ENCODE measurements at places on chromosomes 6 and 20.

DNA sequence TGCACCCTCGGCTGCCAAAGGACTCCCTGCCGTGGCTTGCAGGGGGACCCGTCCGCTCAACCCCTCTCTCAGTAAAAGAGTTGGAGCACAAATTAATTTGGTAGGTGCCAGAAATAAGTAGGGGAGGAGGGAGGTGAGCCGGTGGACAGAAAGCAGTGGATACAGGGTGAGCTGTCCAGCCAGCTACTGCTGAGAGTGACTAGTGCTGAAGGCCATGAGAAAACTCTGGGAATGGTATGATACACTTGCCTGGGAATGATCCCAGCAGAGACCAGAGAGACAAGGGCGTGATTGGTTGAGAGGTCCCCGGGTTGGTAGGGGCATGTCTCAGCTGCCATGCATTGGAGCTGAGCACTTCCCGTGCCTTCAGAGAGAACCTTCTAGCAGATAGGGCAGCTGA, 15.7 kb downstream of the FOXQ1 start:
- DNase-seq, result no peak

DNA sequence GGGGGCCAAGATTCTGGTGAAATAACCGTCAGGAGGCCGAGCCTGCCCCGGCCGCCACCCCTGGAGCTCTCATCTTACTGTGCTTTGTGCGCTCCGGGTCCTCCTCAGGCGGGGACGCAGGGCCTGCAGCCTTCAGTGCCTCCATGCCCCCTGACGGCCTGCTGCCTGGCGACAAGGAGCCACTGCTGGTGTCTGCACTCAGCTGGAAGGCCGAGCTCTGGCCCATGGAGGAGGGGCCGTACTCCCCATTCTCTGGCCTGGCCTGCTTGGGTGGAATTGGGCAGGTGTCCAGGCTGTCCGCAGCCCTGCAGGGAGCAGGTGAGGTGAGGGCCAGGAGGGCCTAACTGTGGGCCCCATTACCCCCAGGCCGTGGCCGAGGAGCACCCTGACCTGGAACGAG, 5.3 kb downstream of the ZNF512B start:
- no peak for DNase-seq

GRCh38 chr20:54350415-54350814, 125.0 kb upstream of the DOK5 start:
- no peak for DNase-seq

DNA sequence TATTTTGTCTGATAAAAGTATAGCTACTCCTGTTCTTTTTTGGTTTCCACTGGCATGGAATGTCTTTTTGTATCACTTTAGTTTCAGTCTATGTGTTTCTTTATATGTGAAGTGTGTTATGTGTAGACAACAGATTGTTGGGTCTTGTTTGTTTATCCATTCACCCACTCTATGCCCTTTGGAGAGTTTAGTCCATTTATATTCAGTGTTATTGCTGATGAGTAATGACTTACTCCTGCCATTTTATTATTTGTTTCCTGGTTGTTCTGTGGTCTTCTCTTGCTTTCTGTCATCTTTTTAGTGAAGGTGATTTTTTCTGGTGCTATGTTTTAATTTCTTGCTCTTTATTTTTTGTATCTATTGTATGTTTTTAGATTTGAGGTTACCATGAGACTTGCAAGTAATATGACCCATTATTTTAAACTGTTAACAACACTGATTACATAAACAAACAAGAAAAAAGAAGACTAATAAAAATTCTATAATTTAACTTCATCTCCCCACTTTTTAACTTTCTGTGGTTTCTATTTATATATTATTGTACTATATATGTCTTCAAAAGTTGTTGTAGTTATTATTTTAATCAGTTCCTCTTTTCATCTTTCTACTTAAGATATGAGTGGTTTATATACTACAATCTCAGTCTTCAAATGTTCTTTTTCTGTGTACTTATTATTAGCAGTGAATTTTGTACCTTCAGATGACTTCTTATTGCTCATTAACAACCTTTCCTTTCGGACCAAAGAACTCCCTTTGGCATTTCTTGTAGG, 323.4 kb downstream of the BTBD9 start:
- no peak for DNase-seq

DNA sequence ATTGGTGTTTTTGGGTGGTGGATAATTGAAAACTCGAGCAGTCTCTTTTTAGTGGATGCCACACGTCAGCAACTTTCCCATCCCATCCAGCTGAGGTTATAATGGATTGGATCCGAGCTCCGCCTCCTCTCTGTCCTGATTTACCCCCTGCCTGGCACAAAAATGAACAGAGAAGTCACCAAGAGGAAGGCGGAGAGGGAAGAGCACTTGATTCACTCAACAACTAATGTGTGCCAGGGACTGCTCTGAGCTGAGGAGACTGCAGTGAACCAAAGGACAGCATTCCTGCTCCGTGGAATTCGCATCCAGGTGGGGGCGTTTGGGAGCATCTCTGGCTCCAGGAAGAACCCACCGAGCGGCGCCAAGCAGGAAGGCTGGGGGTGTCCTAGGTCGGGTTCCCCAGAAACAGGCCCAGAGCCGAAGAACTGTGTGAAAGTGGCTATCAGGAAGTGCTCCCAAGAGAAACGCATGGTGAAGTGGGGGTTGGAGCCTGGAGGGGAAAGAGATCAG, 95.8 kb upstream of the NAA20 start:
- no peak for DNase-seq
